ENCODE measurements at places on chromosomes 1 and 21.

DNA sequence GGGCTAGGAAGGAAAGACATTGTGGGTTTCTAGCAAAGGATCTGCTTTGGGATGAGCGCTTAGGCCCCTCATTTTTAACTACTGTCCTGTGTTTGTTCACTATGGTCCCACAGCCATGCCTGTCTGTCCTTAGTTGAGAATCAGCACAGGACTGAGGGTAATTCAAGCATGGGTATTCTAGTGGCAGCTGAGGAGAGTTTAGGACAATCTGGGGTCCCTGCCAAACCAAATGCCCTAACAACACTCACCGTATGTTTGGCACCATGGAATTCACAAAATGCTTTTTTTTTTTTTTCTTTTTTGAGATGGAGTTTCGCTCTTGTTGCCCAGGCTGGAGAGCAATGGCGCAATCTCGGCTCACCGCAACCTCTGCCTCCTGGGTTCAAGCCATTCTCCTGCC, 10.4 kb downstream of the ARHGEF11 start:
- no peak for DNase-seq

DNA sequence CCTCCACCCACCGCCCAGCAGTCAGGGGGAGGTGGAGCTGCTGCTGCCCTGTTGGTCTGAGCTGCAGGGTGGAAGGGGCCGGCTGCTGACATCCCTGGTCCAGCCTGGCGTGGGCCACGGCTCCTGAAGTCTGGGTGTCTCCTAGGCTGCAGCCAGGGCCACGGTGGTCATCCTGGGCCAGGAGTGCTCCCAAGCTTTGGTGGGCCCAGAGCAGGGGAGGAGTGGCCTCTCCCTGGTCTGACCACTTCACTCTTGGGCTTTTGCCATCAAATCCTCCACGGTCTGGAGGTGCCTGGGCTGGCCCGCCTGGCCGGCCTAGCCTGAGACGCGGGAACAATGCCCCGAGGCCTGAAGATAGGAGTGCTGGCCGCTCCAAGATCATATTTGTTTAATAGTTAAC, 5.8 kb downstream of the PRDM16 start:
- DNase-seq: no peak

- no peak for DNase-seq
Measured at GRCh38 chr1:241775021-241775420, 73.0 kb upstream of the EXO1 start.

DNA sequence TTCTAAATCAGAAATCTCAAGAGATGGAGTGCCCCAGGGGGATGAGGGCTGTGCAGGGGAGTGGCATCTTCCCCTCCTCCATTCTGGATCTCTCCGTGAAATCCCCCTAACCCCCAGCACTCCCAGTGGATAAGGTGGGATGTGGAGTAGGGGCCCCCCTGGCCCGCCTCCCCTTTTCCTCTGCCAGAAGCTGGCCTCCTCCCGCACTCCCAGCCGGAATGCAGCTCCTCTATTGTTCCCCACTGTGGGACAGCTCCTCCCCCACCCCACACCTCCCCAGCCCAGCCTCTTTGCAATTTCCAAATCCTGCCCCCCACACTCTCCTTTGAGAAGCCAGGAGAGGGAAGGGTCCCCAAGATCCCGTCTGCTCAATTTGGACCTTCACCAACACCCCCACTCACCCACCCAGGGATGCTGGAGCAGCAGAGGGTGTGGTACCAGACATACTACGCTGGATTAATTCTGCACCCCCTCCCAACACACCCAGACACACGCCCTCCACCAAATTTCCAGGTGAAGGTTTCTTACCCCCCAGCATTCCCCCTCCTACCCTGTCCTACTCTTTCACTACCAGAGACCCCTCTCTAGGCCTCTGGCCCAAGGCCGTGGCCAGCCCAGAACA, 1.9 kb downstream of the MEX3A start:
- no peak for DNase-seq

GRCh38 chr1:47213230-47213963, 18.6 kb downstream of the TAL1 start:
- no peak for DNase-seq

GRCh38 chr1:43832255-43832654, 101.3 kb upstream of the ARTN start:
- DNase-seq: no peak

DNA sequence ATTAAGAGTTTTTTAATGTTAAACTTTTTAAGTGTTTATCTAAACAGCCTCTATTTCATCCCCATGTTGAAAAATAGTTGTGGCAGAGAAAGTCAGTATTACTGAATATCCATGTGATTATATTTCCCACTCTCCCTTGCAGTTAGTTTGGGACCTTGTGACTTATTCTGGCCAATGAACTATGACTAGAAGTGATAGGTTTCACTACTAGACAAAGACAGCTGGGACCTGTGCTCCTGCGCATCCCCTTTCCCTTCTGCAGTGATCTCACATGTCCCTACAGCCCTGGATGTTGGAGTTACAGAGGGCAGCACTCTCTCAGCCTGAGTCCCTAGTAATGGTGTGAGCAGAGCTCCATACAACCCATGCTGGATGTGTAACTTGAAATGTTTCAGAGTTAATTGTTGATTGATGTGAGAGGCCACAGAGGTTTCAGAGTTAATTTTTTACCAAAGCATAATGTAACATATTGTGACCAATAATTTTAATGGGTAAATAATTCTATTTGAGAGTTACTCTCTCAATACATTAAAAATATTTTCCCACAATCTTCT, 18.7 kb upstream of the SAMD13 start:
- DNase-seq: no peak

- DNase-seq: no peak
Measured at GRCh38 chr1:186456729-186457255, 4.1 kb downstream of the PDC start.

DNA sequence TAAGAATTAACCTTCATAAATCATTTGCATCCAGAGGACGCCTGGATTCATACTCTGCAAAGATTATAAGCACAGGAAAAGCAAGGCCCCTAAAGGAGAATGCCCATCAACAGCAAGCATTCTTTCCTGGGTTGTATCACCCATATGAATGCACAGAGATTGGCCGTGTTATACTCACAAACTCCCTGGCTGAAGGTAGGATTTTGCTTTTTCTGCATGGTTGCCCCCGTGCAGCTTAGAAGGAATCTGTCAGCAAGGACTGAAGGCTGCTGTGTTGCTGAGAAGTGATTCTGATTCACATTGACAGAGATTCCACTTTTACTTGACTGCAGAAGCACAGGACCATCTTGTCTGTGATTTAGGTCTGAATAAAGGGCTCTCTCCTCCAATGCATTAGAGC, 283.0 kb downstream of the LRRIQ3 start:
- no peak for DNase-seq

DNA sequence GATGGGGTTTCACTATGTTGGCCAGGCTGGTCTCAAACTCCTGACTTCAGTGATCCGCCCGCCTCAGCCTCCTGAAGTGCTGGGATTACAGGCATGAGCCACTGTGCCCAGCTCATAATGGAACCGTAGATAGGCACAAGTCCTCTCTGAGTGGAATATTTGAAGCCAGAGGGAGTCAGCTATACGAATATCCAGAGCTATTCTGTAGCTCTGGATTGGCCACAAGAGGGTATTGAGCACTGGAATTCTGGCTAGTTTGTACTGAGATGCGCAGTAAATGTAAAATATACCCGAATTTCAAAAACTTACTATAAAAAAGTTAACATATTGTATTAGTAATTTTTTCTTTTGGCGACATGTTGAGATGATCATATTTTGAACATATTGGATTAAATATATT, 851 bp upstream of the VPS13D start:
- DNase-seq: no peak

- peak; percentile 44 for DNase-seq
Measured at GRCh38 chr1:234608911-234609690, 877 bp downstream of the IRF2BP2 start.

DNA sequence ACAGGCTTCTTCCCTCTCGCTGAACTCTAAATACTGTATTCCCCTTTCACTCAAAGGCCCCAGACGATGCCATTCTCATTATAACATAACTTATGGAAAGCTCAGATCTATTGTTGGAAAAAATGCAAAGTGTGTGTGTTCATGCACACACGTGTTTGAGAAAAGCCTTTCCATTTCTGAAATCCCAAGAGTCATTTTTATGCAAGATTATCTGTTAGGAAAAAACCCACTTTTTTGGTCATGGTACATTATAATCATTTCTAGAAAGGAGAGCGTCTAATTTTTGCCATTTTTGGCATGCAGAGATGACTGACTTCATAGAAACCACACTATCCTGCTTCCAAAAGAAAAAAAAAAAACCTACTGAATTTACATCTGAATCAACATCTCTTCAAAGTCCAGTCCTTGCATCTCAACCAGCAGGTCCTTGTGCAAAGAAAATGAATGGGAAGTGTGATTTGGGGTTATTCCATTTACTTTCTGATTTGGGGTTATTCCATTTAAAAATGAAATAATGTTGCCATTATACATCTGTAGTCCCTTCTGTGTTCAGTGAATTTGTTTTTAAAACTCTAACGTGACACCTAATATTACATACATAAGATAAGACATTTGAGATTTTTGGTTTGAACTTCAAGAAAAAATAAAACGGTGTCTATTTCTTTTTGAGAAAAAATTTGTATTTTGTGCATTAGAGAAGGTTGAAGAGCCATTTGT, 150.3 kb downstream of the DHRS3 start:
- DNase-seq: no peak

- peak; percentile 69 for DNase-seq
Measured at GRCh38 chr1:235783148-235783776, 83.4 kb downstream of the LYST start.

GRCh38 chr1:3391711-3392110, 62.8 kb upstream of the ARHGEF16 start:
- DNase-seq: no peak

GRCh38 chr1:59880735-59881134, 45.8 kb downstream of the CYP2J2 start:
- DNase-seq: no peak

GRCh38 chr1:65658122-65658521, 134.6 kb upstream of the PDE4B start:
- DNase-seq: peak; percentile 57

GRCh38 chr1:172790245-172790644, 131.3 kb downstream of the FASLG start:
- no peak for DNase-seq

DNA sequence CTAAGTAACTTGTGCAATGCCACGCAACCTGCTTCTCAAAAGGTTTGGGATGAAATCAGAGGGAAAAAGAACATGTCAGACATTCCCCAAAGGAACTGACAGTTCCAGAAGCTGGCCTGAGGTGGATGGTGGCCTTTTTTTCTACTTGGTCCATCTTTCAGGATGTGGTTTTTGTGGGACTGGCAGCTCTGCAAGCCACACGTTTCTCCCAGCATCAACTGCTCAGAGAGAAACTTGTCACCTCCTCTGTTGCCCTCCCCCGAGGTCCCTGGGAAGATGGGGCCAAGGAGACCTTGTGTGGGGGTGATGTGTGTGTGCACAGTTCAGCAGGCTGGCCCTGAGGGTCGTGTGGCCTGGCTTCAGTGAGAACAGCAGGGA, 2.5 kb upstream of the DHRS3 start:
- peak; percentile 26 for DNase-seq

- no peak for DNase-seq
Measured at GRCh38 chr1:92663775-92664174, 121.1 kb downstream of the EVI5 start.

- no peak for DNase-seq
Measured at GRCh38 chr1:29744684-29745490, 508.6 kb downstream of the PTPRU start.

- DNase-seq: no peak
Measured at GRCh38 chr1:178066908-178067614, 26.8 kb upstream of the RASAL2 start.

DNA sequence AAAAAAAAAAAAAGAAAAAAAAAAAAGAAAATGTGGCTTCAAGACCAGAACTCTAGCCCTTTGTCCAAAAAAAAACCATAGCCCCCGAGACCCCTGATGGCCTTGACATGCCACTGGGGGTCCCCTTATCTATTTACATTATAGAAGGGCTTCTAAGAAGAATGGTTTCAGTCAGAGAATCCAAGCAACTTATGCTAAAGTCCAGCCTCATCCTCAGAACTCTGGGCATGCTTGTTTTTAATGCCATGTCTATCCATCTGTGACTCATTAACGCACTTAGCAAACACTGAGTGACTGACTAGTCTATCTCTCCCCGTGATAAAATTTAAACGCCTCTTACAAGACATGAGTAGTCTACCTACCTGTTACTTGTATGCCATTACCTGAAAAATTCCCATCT, 29.3 kb downstream of the ERG start:
- DNase-seq: peak; percentile 24

- no peak for DNase-seq
Measured at GRCh38 chr1:32864375-32865019, 6.2 kb downstream of the FNDC5 start.

DNA sequence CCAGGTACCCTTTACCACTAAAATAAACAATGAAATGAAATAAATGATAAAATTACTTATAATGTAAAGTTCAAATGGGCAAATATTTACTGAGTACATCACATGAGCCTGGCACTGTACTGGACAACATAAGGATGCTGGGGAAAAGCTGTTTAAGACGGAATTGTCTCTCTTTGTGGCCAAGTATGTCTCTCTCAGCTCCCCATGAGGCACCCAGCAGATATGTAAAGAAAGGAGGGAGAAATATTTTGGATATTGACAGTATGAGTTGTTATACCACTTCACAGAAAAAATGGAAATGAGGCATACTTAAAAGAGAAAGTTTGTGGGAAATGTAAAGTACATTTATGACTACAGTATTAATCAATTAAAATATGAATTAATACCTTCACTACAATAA, 1.0 kb upstream of the TNFSF4 start:
- peak; percentile 20 for DNase-seq

- DNase-seq: peak; percentile 94
Measured at GRCh38 chr21:26840912-26841311, 4.3 kb downstream of the ADAMTS1 start.

DNA sequence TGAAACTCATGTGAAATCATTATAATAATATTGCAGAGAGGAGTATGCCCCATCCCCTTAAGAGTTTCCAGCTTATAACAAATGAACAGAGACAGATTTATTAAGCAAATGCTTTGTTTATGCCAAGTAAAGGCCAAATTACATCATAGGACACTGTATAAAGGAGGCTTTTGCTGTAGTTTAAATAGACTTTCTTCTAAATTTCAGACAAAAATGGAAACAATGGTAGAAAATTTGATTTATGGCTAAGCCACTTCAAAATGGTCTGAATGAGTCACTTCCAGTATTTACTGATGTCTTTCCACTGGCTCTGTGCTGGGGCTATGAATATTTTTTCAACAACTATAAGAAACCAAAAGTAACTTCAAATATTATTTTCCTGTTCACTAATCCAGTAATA, 81.1 kb upstream of the ST6GALNAC5 start:
- DNase-seq: no peak

DNA sequence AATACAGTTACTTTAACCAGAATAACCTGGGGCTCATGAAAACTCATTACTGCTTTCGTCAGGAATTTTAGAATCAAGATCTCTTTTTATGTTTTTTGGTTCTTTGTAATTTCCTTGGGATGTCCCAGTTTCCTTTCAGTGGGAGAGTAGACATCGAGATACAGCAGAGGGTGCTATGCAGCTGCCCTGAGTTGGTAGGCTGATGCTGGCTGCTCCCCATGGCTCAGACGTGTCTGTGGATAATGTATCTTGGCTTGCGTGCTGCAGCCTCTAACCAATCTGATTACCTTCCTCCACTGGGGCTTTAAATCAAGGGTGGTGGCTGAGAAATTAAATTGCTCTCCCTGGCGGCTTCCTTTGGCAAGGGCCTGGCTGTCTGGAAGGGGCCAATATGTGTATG, 253.7 kb downstream of the CACNA1E start:
- no peak for DNase-seq
